ENCODE measurements at places on chromosomes 12 and 14. TPM values are rescaled to one million over a fixed set of nuclear protein-coding genes. Genes with fewer than 3 reads are reported as not detected.

- no peak for DNase-seq
Observed at GRCh38 chr12:132084621-132085290, 59.4 kb downstream of the DDX51 start.

DNA sequence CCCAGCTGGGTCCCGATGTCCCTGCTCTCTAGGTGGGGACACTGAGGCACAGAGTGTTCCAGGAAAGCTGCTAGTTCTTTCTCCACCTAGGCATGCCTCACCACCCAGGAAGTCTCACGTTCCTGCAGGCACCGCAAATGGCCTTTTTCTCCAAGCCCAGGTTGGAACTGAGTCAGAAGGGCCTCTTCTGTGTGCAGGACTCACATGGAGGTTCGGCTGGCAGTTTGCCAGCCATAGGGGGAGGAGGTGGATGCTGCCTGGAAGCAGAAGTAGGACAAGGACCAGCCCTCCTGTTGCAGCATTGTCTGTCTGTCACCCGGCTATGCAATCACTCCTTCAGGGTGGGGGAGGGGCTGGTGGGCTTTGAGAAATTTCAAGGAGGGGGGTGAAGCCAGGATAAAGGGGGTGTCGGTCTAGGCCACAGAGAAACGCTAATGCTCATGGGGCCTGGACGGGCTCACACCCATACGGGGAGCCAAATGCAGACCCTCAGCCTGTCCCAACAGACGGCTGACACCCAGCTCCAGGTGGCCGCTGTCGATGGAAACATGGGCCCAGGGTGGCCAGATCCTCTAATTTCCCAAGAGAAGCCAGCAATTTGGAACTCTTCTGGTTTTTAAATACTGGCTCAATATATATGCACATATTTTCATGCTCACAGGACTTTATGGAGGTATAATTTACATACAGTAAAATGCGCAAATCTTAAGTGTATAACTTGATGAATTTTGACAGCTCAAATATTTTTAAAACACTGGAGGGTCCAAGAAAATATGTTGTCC is 120.5 kb downstream of the PHETA1 start:
- DNase-seq = no peak

DNA sequence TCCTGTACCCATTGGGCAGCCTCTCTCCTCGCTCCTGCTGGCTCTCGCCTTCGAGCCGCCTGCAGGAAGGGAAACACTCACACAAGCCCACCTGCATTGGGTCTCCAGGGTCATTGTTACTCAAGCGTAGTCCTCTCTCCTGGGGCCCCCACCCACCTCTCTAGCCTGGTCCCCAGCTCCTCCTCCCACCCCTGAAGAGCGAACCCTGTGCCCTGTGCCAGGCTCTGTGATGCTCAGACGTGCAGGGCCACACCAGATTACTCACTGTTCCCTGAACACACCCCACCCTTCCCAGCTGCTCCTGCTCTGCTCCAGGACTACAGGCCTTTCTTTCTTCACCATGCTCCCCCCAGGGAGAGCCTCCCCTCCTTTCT is 88.1 kb downstream of the NINJ2 start:
- no peak for DNase-seq

DNA sequence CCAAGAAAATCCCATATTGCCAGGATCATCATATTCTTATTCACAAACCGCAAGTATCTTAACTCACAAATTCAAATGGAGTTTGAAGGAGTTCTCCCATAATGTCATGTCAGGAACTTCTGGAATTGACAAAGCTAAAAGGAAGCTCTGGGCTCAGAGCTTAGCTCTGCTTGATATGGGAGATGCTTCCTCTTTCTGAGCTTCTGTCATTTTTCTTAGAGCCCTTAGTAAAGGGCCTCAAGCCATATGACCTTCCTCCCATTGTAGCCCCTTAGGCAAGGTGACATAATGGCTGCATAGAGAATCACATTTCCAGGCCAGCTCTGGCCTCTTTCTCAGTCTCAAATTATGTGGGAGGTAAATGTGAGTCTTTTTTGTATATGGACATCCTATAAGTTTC is 40.9 kb downstream of the SLC4A8 start:
- no peak for DNase-seq

DNA sequence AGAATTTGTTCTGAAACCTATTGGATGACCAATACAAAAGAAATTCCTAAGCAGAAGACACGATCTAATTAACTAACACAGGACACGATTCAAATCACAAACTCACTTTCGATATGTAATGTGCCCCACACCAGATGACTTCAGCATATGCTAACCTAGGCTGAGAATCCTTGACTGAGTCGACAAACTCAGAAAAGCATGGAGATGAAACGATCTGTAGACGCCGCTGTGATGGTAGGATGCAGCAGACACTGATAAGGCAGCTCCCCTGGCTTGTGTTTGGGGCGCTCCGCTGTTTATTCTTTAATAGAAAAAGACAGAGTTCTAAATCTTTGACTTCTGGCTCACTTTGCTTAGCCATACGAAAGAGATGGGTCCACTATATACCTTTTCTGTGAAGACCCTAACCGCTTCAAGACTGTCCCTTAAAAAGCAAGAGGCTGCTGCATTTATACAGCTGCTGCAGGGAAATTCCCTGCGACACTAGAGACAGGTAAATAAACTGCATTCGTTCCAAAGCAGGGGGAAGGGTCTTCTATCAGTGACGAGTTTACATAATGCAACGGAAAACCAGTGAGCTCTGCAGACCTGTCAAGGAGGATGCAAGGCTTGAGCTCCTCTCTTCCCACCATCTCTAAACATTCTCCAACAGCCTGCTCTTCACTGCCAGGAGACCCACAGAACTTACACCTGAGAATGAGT is 929 bp downstream of the CHD8 start:
- no peak for DNase-seq

DNA sequence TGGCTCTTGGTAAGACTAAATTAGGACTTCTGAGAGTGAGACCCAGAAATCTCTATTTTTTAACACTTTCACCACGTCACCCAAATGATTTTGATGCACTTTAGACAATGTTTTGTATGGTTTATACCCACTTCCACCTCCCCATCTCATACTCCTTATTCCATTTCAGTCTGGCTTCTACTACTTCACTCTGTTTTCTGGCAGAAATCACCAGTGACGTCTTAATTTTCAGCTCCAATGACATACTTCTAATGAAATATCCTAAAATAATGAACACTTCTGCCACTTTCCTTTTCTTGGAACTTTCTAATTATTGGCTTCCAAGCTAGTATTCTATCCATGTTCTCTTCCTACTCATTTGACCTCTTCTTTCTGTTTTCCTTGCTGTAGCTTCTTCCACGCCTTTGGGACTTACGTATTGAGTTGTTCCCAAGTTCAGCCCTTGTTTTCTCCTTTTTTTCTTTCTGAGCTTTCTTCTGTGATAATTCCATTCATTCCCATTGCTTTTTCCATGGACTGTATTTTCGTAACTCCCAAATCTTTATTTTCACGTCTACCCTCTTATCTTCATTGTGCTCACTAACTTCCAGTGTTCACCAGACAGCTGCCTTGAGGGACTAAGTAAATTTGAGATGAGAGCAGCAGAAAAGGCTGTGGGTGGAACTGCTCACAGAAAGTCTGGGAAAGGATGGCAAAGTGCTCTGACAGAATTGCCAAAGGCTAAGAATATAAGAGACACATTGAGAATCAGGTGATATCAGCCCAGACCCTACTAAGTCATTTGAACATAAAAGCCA is 115.8 kb downstream of the CAPZA3 start:
- DNase-seq = no peak

- no peak for DNase-seq
Observed at GRCh38 chr12:4006743-4007142, 133.5 kb upstream of the PARP11 start.

DNA sequence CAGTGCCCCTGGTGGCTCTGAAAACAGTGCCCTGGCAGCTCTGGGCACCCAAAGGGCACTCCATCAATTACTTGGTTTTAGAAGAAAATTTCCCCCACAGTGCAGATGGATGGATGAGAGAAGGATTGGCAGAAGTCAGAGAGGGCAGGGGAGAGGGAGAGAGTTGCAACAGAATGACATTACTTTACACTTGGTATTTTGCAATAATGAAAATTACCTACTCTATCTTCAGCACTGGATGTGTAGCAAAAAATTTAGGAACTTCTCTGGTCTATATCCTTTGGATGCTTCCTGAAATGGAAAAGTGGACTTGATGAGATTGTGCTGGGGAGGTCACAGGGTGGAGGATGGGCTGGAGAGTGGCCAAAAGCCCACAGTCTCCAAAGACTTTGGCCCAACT is 193.2 kb downstream of the CHST11 start:
- no peak for DNase-seq

GRCh38 chr12:4807813-4808212 is 87.6 kb downstream of the GALNT8 start:
- no peak for DNase-seq

DNA sequence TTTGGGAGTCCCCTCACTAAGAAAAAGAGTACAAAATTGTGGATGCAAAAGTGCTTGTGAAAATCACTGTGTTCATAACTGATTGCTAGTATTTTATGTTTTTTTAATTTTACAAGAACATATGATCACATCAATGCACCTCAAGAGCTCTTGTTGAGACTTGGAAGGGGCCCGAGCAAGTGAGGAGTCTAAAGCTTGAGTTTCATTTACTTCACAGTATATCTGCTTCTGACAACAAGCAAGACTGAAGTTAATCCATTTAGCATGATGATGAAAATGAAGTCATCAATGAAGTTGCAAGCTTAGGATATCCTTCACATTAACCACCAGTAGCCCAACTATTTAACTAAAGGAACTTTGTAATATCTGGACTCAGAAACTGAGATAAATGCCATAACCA is 182.5 kb upstream of the DIO2 start:
- no peak for DNase-seq

DNA sequence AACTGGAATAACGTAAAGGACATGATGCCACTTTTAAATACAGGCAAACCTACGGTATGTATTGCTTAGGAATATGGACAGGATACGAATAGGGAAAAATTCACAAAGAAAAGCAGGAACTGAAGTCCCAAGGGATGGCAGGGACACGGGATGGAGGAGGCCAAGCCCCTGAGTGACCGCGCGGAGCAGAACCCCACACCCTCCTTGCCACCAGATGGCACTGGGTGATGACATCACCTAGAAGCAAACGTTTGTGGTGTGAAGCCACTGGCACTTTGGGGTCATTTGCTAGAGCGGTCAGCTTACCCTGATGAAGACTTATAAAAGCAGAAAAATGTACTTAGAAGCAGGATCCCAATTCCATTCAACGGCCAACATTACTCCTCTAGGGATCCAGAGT is 9.4 kb downstream of the DHX37 start:
- DNase-seq = no peak

DNA sequence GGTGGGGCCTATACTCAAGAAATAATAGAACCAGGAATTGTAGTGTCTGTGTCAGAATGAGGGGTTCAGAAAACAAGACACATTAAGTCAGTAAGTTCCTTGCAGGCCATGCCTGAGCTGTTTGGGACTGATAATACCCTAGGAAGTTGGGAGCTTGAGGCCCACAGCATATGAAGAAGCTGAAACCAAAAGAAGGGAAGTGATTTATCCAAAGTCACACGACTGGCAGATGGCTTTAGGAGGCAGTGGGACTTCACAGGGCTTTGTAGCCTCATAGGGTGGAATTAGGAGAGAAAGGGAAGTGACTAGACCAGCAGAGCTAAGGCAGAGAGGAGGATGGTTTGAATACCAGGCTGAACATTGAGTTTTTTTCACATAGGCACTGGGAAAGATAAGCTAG is 56.6 kb upstream of the SRSF5 start:
- no peak for DNase-seq

- no peak for DNase-seq
Observed at GRCh38 chr14:46626876-46627275, 24.7 kb downstream of the RPL10L start.

- no peak for DNase-seq
Observed at GRCh38 chr14:38175658-38176057, 32.0 kb upstream of the SSTR1 start.

- no peak for DNase-seq
Observed at GRCh38 chr12:56785141-56785865, 22.2 kb downstream of the HSD17B6 start.

The TAC3 gene
- total RNA-seq = not detected

The PZP gene
- total RNA-seq = 0.40 TPM

The HCAR1 gene
- under 0.01 TPM for total RNA-seq
